ENCODE measurements at places on chromosomes 16 and 17. TPM values are rescaled to one million over a fixed set of nuclear protein-coding genes. Genes with fewer than 3 reads are reported as not detected.

The CLEC18B gene
- 1.2 TPM for total RNA-seq

DNA sequence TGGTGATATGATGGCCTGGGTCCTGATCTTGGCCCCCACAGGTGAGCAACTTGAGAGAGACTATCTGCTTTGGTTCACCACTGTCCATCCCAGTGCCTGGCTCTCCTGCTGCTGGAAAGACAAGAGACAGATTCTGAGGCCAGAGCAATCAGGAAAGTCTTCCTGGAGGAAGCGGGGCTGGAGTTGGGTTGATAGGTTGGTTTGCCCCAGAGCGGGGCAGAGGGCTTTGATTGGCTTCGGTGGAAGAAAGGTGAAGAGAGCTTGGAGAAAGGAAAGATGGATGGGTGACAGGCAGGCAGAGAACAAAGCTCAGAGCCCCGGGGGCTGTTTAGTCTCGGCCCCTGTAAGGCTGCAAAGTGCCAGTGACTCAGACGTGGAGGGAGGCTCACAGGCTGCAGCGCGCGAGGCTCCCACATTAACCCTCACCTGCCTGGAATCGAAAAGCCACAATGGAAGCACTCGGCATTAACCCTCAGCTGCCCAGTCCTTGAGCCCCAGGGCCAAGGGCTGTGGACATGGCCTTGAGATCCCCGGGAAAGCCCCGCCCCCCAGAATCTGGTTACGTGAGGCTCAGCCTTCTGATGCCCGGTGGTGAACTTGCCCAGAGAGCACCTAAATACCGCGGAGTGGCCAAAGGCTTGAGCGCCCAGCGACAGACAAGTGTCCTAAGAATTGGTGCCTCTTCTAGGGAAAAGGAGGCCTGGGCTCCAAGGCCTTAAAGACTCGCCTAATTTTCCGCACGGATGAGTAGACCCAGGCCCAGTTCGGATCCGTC, 996 bp upstream of the CPNE2 start:
- H3K36me3 ChIP-seq = no peaks in the 10 kb centered on the region

DNA sequence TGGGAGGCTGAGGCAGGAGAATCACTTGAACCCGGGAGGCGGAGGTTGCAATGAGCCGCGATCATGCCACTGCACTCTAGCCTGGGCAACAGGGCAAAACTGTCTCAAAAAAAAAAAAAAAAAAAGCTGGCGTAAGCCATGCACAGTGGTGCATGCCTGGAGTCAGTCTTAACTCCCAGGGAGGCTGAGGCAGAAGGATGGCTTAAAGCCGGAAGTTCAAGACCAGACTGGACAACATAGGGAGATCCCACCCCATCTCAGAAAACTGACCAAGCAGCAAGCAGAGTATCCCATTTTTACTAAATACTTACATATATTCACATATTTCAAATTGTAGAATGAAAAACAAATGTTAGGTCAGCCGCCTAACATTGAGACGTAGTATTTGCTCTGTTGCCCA, 4.6 kb downstream of the NT5C start:
- no peak overlapping the region for H3K27ac ChIP-seq
- H3K27me3 ChIP-seq = no peaks in the 10 kb centered on the region
- H3K36me3 ChIP-seq = peaks cover 27% of the 10 kb centered on the region
- no peak overlapping the region for H3K4me3 ChIP-seq

DNA sequence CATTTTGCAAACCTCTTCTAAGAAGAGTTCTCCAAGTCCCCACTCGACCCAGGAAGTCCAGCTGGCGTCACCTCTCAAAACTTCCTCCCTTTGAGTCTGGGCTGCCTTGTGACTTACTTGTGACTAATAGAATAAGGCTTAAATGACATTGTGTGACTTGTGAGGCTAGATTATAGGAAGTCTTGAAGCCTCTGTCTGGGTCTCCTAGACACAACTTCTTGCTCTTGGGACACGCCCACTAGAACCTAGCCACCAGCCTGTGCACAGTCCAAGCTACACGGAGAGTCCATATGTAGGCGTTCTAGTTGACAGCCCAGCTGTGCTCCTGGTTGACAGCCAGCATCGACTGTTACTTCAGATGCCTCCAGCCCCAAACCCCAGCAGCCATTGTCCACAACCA, 66.7 kb upstream of the TANC2 start:
- H3K36me3 ChIP-seq = no peaks in the 10 kb centered on the region
- ATAC-seq = no peak
- no peak overlapping the region for H3K4me3 ChIP-seq
- H3K27me3 ChIP-seq = peaks cover 12% of the 10 kb centered on the region

The FAM20A gene
- total RNA-seq = not detected

- H3K27ac ChIP-seq = no peak overlapping the region
- H3K27me3 ChIP-seq = no peaks in the 10 kb centered on the region
- H3K4me1 ChIP-seq = no peaks in the 10 kb centered on the region
Observed at GRCh38 chr17:72165192-72165866, 44.5 kb downstream of the SOX9 start.

The CD300A gene
- total RNA-seq = 3.0 TPM

DNA sequence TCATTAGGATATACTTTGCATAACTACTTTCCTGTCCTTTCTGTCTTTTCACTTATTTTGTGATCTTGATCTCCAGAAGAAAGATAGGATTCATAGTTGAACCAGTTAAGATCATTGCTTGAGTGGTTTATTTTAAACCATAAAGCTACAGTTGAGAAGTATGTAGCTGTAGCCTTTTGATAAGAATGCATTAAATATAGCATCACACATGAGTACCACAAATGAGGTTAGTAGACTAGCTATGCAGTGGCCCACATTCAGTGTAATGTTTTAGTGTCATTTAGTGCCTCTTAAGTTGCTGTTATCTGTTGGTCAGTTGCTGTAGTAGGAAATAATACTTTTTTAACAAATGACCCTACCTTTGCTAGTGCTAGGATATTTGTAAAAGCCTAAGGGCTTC, 1.3 kb downstream of the NLK start:
- H3K27me3 ChIP-seq = no peaks in the 10 kb centered on the region
- no peaks in the 10 kb centered on the region for H3K36me3 ChIP-seq
- peak overlapping the region; percentile 71 for H3K4me3 ChIP-seq
- peaks cover 43% of the 10 kb centered on the region for H3K4me1 ChIP-seq
- no peak for ATAC-seq

The NHERF1 gene
- 76.2 TPM for total RNA-seq

GRCh38 chr17:45366049-45366448, 49.2 kb upstream of the MAP3K14 start:
- H3K27ac ChIP-seq = no peak overlapping the region
- H3K36me3 ChIP-seq = no peaks in the 10 kb centered on the region
- H3K4me3 ChIP-seq = no peak overlapping the region

- H3K36me3 ChIP-seq = no peaks in the 10 kb centered on the region
- H3K4me1 ChIP-seq = peaks cover 4% of the 10 kb centered on the region
- H3K27me3 ChIP-seq = peaks cover 56% of the 10 kb centered on the region
- H3K4me3 ChIP-seq = no peak within 1 kb of the TSS
- ATAC-seq = no peak
- H3K27ac ChIP-seq = no peak within 1 kb of the TSS
Observed at GRCh38 chr17:34254651-34255380, at the start of gene CCL2. Gene CCL2, plus strand, starts transcription at chr17:34255285. Its CDS starts 65 bp downstream, at chr17:34255350.

GRCh38 chr16:67391424-67392300, 1.6 kb downstream of the TPPP3 start:
- no peak overlapping the region for H3K27ac ChIP-seq
- ATAC-seq = no peak
- no peaks in the 10 kb centered on the region for H3K36me3 ChIP-seq
- H3K4me1 ChIP-seq = peaks cover 9% of the 10 kb centered on the region

DNA sequence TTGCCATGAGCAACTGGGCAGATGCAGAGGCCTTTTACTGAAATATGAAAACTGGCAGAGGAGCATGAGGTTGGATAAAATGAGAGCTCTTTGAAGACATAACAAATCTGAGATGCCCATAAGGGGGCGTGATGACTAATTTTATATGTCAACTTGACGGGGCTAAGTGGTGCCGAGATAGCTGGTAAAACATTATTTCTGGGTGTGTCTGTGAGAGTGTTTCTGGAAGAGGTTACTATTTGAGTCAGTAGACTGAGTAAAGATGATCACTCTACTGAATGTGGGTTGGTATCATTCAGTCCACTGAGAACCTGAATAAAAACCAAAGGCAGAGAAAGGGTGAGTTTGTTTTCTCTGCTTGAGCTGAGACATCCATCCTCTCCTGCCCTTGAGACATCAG, 454.2 kb downstream of the NPIPA7 start:
- peak; percentile 43 for ATAC-seq
- H3K27ac ChIP-seq = no peak overlapping the region
- H3K4me3 ChIP-seq = no peak overlapping the region
- H3K36me3 ChIP-seq = no peaks in the 10 kb centered on the region
- no peaks in the 10 kb centered on the region for H3K4me1 ChIP-seq

The CDK3 gene
- 9.0 TPM for total RNA-seq

- peaks cover 21% of the 10 kb centered on the region for H3K4me1 ChIP-seq
- H3K36me3 ChIP-seq = peaks cover 97% of the 10 kb centered on the region
- no peak overlapping the region for H3K27ac ChIP-seq
Observed at GRCh38 chr16:8851761-8852403, 16.9 kb downstream of the CARHSP1 start.

GRCh38 chr16:56800355-56800754, 64.7 kb upstream of the SLC12A3 start:
- no peaks in the 10 kb centered on the region for H3K4me1 ChIP-seq
- no peak overlapping the region for H3K4me3 ChIP-seq
- H3K27me3 ChIP-seq = no peaks in the 10 kb centered on the region
- no peak overlapping the region for H3K27ac ChIP-seq

The TP53TG3 gene
- total RNA-seq = not detected

- no peak overlapping the region for H3K4me3 ChIP-seq
- peaks cover 21% of the 10 kb centered on the region for H3K4me1 ChIP-seq
- H3K27me3 ChIP-seq = no peaks in the 10 kb centered on the region
- ATAC-seq = no peak
- H3K27ac ChIP-seq = no peak overlapping the region
- H3K36me3 ChIP-seq = no peaks in the 10 kb centered on the region
Observed at GRCh38 chr17:57551321-57552079, 193.6 kb downstream of the CCDC182 start.

GRCh38 chr17:82065193-82065637, 389 bp downstream of the DUS1L start:
- H3K4me1 ChIP-seq = no peaks in the 10 kb centered on the region
- no peak overlapping the region for H3K27ac ChIP-seq
- H3K27me3 ChIP-seq = no peaks in the 10 kb centered on the region
- peaks cover 2% of the 10 kb centered on the region for H3K36me3 ChIP-seq
- H3K4me3 ChIP-seq = peak overlapping the region; percentile 53

GRCh38 chr16:4412159-4412558, 4.2 kb downstream of the CORO7 start:
- H3K36me3 ChIP-seq = peaks cover 79% of the 10 kb centered on the region
- H3K4me1 ChIP-seq = peaks cover 17% of the 10 kb centered on the region
- ATAC-seq = no peak
- H3K27me3 ChIP-seq = no peaks in the 10 kb centered on the region

GRCh38 chr16:20610211-20610891, 34.2 kb upstream of the ACSM2B start:
- ATAC-seq = no peak
- H3K4me3 ChIP-seq = no peak overlapping the region
- H3K4me1 ChIP-seq = no peaks in the 10 kb centered on the region
- no peaks in the 10 kb centered on the region for H3K36me3 ChIP-seq

The CDH11 gene
- not detected for total RNA-seq

DNA sequence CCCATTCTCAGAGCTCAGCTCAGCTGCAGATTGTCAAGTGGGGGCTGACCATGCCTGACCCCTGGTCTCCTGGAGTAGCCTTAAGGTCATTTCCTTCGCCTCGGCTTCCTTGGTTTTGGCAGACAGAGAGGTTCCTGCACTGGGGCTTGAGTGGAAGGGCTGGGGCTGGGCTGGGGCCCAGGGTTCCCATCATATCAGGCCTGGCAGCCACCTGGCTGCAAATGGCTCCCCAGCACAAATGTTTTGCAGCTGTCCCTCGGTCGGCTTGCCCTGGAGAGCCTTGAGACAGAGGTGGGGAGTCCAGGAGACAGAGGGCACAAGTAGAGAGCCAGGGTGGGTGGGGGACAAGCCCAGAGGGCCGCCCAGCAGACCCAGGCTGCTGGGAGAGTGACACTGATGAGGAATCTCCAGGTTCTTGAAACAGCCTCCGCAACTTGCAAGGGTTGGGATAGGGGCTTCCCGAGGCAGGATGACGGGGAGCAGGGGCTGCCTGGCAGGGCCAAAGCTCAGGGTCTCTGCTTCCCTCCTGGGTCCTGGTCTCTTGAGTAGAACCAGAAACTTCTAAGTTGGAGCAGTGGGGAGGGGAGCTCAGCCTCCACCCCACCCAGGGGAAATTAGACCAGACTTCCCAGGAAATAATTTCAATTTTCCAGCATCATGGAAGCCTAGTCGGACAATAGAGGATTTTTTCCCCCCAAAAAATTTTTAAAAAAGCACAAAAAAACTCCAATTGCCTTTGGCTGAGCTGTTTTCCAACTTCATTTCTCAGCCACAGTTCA, 19.3 kb downstream of the IGFBP4 start:
- no peaks in the 10 kb centered on the region for H3K36me3 ChIP-seq
- H3K27me3 ChIP-seq = no peaks in the 10 kb centered on the region
- no peak for ATAC-seq
- no peaks in the 10 kb centered on the region for H3K4me1 ChIP-seq

The C16orf54 gene
- total RNA-seq = 15.9 TPM

- H3K36me3 ChIP-seq = no peaks in the 10 kb centered on the region
- ATAC-seq = no peak
- no peaks in the 10 kb centered on the region for H3K27me3 ChIP-seq
- H3K27ac ChIP-seq = no peak overlapping the region
- no peak overlapping the region for H3K4me3 ChIP-seq
Observed at GRCh38 chr17:83185023-83186002, 105.9 kb downstream of the METRNL start.

- no peaks in the 10 kb centered on the region for H3K27me3 ChIP-seq
- ATAC-seq = no peak
- H3K27ac ChIP-seq = no peak overlapping the region
- H3K36me3 ChIP-seq = no peaks in the 10 kb centered on the region
Observed at GRCh38 chr16:50567651-50568050, 19.5 kb downstream of the NKD1 start.

The CLEC16A gene
- total RNA-seq = 24.3 TPM

DNA sequence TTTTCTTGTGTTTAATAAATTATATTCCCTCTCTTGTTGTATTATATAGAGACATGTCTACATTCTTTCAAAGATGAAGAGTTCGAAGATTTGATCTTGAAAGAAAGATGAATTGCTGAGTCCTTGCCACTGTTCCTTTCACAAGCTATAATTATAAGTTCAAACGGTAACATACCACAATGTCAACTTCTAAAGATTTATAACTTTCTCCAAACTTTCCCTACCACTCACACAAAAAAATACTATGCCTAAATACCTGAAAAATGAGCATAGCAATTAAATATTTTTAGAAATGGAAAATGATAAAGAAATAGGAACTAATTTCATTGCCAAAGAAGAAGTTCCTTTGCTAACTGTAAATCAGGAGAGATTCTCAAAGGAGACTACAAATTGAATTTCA, 50.6 kb downstream of the BRIP1 start:
- H3K4me1 ChIP-seq = peaks cover 5% of the 10 kb centered on the region
- H3K27me3 ChIP-seq = no peaks in the 10 kb centered on the region
- no peak overlapping the region for H3K27ac ChIP-seq
- H3K4me3 ChIP-seq = no peak overlapping the region

GRCh38 chr17:9212376-9213302, 191.3 kb downstream of the NTN1 start:
- H3K4me1 ChIP-seq = no peaks in the 10 kb centered on the region
- H3K27me3 ChIP-seq = no peaks in the 10 kb centered on the region
- ATAC-seq = no peak
- H3K36me3 ChIP-seq = no peaks in the 10 kb centered on the region
- H3K27ac ChIP-seq = no peak overlapping the region
- H3K4me3 ChIP-seq = no peak overlapping the region

The SMTNL2 gene
- not detected for total RNA-seq

All from activated T-helper 17 cell treated with anti-CD3 and anti-CD28 coated beads, Interleukin-2, amount 50 U/mL, for 72 hours (primary cell).